ENCODE measurements at places on chromosomes 11 and 22.
A peak's percentile ranks its signal among the peaks of the same experiment; 100 is the strongest.

- no peak for DNase-seq
Observed at GRCh38 chr11:28242596-28242995, 134.4 kb downstream of the METTL15 start.

GRCh38 chr11:38972220-38972619, 2374.2 kb upstream of the RAG2 start:
- DNase-seq: no peak

DNA sequence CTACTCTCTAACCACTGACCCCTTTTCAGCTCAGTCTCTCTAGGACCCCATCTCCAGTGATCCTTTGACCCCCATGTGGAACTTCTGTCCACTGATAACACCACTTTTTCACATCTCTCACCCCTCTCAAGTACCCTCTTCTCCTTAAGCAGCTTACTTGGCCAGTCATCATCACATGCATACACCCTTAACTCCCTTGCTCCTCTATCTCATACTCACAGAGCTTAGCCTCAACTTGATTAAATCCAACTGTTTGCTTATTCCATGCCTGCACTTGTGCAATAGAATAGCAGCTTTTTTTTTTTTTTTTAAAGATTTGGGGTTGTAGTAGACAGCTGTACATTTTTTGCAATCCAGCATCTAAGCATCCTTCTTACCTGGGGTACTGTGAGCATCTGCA, 22.2 kb downstream of the AQP11 start:
- DNase-seq: no peak

GRCh38 chr22:48393885-48394284, 1433.8 kb downstream of the BRD1 start:
- DNase-seq: no peak

DNA sequence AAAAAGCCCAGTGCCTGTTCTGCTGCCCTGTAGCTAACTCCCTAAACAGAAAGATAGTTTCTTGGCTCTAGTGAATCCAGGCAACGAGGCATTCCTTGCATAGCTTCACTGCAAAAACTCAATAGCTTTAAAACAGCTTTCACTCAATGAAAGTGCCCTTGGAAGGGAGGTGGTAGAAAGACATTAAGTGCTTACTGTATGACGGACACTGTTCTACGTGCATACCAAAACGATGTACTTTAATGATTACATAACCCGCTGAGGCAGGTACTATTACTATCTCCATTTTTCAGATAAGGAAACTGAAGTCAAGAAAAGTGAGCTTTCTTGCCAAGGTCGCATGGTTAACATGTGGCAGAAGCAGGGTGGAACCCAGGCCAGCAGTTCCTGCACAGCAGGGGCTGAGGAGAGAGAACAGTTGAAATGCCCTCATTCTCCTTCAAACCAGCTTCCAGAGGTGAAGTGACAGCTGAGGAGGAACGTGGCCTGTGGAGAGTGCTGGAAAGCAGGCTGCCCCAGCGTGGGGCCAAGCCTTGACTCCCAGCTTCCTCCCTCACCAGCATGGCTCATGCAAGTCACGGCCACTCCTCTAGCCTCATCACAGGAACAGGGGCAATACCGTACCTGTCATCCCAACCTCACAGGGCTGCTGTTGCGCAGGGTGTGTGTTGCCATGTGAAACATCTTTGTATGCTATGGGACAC, 227.5 kb upstream of the NARS2 start:
- no peak for DNase-seq

- DNase-seq: no peak
Observed at GRCh38 chr22:36566720-36567119, 37.8 kb upstream of the EIF3D start.

DNA sequence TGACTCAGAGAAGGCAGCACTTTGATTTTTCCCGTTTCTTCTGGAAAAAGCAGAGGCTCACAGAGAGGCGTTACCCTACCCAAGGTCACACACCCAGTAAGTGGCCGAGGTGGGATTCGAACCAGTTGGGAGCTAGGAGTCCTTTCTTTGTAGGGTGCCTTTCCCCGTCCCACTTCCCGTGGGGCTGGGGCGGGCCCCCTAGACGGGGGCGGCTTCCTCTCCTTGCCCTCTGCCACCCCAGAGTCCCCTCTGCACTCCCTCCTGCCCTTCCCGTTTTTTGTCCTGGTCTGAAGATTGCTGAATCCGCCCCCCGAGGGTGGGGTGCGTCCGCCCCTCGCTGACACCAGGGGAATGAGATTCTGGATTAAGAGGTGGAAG, 747 bp downstream of the TPCN2 start:
- DNase-seq: peak; percentile 49

- no peak for DNase-seq
Observed at GRCh38 chr11:93497596-93497995, 45.6 kb downstream of the SMCO4 start.

GRCh38 chr22:36155702-36156101, 4.9 kb downstream of the APOL3 start:
- no peak for DNase-seq

- no peak for DNase-seq
Observed at GRCh38 chr11:120352405-120352804, 16.2 kb downstream of the ARHGEF12 start.
